ENCODE measurements at places on chromosomes 6 and 20. TPM values are rescaled to one million over a fixed set of nuclear protein-coding genes. Genes with fewer than 3 reads are reported as not detected.
A peak's percentile ranks its signal among the peaks of the same experiment; 100 is the strongest.

DNA sequence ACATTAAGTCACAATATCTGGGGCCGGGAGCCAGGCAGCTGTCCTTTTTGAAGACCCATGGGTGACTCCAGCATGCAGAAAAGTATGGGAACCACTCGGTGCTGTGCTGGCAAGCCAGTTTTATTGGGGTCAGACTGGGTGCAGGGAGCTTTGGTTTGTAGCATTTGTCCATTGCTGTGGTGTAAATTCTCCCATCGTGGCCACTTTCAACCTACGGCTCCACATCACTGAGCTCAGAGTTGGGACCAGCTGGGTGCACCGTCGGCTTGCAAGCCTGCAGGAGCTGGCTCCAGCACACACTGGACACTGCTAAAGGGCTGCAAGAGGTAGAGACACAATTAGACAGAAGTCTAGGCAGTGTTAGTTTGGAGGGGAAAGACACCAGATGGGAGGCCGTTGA is 66.9 kb downstream of the SYNJ2 start:
- H3K27ac ChIP-seq, result no peak overlapping the region
- no peak for DNase-seq
- peaks cover 17% of the 10 kb centered on the region for H3K4me1 ChIP-seq
- no peaks in the 10 kb centered on the region for H3K27me3 ChIP-seq
- no peak overlapping the region for H3K4me3 ChIP-seq
- H3K36me3 ChIP-seq, result no peaks in the 10 kb centered on the region

DNA sequence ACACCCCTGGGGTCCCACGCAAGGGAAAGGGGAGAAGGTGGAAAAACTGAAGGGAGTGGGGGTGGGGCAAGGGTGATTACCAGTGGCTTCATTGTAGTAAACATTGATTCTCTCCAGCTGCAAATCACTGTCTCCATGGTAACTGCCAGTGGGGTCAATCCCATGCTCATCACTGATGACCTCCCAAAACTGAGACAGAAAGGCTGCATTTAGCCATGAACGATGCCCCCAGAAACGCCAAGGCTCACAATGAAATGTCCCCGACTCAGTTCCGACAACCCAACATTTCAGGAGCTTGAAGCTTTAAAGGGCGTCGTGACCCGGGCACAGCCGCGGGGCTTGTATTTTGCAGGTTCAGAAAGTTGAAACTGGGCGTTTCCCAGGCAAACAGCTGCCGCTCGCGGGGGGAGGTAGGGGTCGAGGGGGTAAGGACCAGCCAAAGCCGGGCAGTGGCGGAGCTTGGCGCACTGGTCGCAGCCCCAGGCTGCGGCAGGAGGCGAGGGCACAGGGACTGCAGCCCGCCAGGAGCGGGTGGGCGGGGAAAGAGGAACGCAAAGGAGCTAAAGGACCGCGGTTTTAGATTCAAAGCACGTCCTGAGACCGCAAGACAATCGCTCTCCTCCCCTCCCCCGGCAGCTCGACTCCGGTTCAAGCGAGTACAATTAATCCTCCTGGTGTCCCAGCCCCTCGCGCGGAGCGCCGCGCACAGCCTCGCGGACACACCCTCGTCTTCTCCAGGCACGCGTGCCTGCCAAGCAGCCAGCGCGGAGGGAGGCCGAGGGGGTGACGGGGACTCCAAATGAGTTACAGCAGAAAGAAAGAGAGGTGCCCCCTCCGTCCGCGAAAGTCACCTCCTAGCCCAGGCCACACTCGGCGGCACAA is 731 bp downstream of the TUBB2B start:
- no peak for DNase-seq
- peaks cover 53% of the 10 kb centered on the region for H3K27me3 ChIP-seq
- H3K4me3 ChIP-seq, result peak overlapping the region; percentile 37
- no peaks in the 10 kb centered on the region for H3K36me3 ChIP-seq
- no peak overlapping the region for H3K27ac ChIP-seq

GRCh38 chr20:1338096-1338495 is 9.2 kb upstream of the SDCBP2 start:
- H3K27ac ChIP-seq, result no peak overlapping the region
- H3K4me1 ChIP-seq, result peaks cover 15% of the 10 kb centered on the region
- no peak overlapping the region for H3K4me3 ChIP-seq
- H3K36me3 ChIP-seq, result no peaks in the 10 kb centered on the region
- DNase-seq, result no peak

The PDYN gene
- total RNA-seq, result not detected

The FGD2 gene
- 1.2 TPM for total RNA-seq

The PRSS16 gene
- 0.35 TPM for total RNA-seq

Measured in CD8-positive, alpha-beta memory T cell (primary cell).